ENCODE measurements at places on chromosomes 7 and 10.

- no peak for DNase-seq
Measured at GRCh38 chr10:62541811-62542210, 167.6 kb downstream of the ZNF365 start.

- DNase-seq, result no peak
Measured at GRCh38 chr10:80104066-80104926, 25.8 kb downstream of the TMEM254 start.

DNA sequence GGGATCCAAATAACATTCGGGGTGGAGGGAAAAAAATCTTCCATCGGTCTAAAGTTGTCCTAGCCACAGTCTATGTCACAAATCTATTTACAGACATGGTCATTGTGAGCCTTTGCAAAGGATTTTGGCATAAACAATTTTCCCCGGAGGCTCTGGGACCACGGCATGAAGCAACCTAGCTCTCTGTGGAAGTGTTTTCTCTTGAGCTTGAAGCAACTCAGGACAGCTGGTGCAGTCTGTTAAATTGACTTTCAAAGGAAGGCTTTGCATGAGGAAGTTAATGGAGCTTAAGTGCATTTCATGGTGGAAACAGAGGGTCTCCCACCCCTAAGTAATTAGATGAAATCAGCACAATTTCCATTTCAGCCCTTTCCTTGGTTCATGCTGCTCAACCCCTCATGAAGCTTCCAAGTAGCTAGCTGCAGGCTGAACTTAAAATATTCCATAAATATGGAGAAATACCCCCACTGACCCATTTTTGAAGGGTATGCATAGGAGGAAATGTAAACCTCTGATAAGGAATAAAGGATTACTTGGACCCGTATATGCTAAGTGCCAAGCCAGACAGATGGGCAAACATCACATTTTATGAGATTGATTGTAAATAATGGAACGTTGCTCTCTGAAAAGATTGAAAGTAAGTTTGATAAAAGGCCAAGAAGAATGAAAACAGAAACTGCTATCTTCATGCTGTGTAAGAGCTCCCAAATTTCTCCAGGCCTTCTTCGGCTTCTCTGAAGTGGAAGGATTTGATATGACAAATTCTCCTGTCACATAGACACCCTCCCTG lies 39.9 kb downstream of the CCDC3 start:
- no peak for DNase-seq

GRCh38 chr7:26202019-26202990 lies 760 bp downstream of the CBX3 start:
- peak; percentile 37 for DNase-seq

GRCh38 chr7:71558806-71559613 lies 427.1 kb downstream of the GALNT17 start:
- DNase-seq, result no peak

DNA sequence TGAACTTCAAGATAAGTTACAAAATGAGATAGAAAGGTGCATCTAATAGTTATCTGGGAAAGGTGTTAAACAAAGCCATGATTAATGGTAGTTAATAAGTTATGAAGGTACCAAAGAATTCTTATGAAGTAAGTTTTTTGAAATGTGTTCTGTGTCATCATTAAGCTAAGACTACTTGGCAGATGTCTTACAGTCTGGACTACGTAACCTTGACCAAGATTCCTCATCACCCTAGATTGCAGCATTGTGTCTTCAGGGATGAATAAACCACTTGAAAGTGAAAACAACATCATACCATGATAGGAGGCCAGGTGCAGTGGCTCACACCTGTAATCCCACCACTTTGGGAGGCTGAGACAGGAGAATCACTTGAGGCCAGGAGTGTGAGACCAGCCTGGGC lies 48.2 kb downstream of the GOT1 start:
- DNase-seq, result no peak

GRCh38 chr10:91381257-91381891 lies 28.8 kb upstream of the HECTD2 start:
- no peak for DNase-seq
